Stimulated activated naive CD4-positive, alpha-beta T cell treated with Interleukin-2 at 50 U/mL for 16 hours (primary cell): ENCODE measurements at places on chromosomes 5 and 9.

DNA sequence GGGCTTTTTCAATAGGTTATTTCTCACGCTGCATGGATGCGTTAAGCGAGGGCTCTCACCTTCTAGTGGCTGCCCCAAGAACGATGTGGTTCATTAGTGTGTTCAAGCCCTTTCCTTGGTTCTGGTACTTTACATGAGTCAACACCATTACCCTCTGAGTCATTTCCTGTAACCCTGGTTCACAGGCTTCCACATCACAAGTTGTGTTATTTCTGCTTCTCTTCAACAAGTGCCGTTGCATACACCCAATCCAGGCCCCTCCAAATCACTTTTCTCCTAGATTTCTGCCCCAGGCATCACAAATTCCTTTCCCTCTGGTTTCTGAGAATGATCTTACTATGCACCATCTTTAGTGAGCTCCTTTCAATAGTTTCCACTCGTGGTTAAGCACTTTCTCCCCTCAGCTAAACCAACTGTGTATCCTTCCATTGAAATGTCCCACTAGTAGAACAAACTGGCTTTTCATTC is 69.5 kb upstream of the RAD23B start:
- DNase-seq = peak; percentile 8

- no peak for DNase-seq
Measured at GRCh38 chr5:133665571-133665970, 53.2 kb upstream of the FSTL4 start.

DNA sequence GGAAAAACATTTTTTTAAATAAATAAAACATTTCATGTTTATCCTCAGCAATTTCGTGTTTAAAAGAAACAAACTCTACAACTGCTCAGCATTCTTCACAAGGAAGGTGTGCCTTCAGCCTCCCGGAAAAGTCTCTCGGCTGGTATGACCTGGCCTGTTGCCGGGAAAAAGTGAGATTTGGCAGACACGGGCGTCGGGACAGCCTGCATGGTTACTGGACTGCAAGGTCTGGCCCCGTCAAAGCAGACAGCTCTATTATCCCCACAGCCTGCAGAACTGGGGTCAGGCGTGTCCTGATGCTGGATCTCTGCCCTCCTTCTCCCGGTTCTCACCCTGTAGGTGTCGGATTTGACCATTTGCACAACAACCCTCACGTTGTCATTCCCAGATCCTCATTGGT is 120.3 kb upstream of the SPATA31C2 start:
- DNase-seq = no peak

GRCh38 chr9:33815781-33816180 is 1.2 kb upstream of the UBE2R2 start:
- DNase-seq = no peak

GRCh38 chr5:149956685-149957084 is 3.9 kb upstream of the SLC26A2 start:
- DNase-seq = no peak

- DNase-seq = no peak
Measured at GRCh38 chr5:149407323-149408251, 28.5 kb upstream of the IL17B start.

- no peak for DNase-seq
Measured at GRCh38 chr9:33109097-33109496, 32.6 kb upstream of the SMU1 start.

DNA sequence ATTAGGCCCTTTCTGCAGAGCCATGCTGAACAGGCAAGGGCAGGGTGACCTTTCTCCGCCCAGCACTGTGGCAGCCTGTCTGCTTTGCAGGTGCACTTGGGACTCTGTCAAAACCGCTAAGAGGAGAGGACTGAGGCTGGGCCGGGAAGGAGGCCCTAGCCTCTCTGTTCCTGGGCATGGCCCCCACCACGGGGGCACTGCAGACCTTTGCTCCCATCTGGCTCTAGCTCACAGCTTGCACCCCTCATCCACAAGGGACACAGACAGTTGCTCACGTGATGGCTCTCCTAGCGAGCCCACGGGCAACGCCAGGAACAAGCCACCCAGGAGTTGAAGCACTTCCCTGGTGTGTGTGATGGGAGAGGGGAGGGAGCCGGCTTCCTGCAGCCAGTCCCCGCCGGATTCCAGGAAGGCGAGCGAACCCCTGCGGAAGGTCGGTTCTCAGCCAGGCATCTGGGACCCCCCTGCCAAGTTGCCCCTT is 43.0 kb upstream of the FCN1 start:
- no peak for DNase-seq

DNA sequence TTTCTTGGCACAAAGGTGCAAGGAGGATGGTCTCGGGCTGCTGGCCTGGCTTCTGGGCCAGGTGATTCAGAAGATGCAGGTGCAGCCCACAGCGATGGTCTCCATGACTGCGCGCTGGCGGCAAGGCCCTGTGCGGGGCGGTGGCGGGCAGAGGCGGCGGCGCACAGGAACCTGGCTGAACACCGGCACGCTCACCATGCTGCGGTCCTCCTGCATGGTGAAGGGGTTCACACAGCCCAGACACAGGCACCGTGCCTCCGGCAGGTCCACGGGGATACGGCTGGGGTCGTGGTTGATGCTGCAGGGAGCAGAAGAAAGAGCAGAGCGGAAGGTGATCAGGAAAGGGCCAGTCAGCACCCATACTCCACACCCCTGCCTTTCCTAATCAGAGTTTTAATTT is 4.8 kb downstream of the IL17B start:
- no peak for DNase-seq

DNA sequence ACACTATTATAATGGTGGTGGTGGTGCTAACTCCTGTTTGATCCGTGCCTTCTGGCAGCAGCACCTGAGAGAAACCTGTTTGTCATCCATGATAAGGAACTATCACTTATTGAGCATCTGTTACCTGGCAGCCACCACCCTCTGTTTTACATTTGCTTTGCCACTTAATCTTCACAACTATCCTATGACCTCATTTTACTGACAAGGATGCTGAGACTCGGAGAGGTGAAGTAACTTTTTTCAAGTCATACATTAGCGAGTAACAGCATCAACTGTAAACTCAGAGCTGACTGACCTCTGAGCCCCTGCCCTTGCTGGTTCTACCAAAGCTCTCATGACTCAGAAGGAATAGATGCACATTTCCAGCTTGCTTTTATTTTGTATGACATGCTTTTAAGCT is 81.1 kb downstream of the EGFLAM start:
- DNase-seq = no peak

GRCh38 chr9:88697764-88698432 is 162.9 kb downstream of the NXNL2 start:
- no peak for DNase-seq

- no peak for DNase-seq
Measured at GRCh38 chr9:26727471-26727870, 165.1 kb downstream of the CAAP1 start.

- no peak for DNase-seq
Measured at GRCh38 chr5:58849223-58849622, 266.3 kb downstream of the RAB3C start.

DNA sequence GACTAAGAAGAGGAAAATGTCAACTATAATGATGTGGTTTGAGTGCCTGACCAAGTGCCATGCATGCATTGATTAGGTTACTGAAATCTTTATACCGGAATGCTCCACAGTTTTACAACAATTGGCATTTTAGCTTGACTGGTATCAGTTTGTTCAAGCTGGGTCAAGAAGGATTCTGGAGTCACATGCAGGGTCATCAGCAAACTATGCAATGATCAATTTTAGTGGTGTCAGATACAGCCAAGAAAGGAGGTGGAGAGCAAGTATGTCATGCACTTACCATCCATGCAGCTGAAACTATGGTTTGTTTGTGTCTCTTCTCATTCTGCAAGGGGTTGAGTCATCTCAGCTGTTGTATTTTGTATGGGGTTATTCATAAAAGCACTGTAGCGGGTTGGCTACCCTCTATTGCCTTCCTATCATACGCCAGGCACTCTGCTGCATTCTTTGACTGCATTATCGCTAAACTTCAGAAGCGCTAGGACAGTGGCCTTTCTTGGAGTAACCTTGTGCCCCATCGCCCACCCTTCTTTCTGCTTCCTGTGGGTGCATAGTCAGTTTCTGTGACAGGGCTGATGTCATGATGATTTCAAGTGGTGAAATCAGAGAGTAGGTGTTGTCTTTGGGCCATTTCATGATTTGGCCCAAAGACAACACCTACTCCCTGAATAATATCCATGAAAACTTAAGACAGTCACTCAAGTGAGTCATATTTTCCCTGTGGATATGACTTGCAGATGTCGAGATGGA is 145.4 kb downstream of the MTX3 start:
- no peak for DNase-seq

GRCh38 chr5:61916621-61917620 is 389.1 kb upstream of the KIF2A start:
- DNase-seq = no peak

DNA sequence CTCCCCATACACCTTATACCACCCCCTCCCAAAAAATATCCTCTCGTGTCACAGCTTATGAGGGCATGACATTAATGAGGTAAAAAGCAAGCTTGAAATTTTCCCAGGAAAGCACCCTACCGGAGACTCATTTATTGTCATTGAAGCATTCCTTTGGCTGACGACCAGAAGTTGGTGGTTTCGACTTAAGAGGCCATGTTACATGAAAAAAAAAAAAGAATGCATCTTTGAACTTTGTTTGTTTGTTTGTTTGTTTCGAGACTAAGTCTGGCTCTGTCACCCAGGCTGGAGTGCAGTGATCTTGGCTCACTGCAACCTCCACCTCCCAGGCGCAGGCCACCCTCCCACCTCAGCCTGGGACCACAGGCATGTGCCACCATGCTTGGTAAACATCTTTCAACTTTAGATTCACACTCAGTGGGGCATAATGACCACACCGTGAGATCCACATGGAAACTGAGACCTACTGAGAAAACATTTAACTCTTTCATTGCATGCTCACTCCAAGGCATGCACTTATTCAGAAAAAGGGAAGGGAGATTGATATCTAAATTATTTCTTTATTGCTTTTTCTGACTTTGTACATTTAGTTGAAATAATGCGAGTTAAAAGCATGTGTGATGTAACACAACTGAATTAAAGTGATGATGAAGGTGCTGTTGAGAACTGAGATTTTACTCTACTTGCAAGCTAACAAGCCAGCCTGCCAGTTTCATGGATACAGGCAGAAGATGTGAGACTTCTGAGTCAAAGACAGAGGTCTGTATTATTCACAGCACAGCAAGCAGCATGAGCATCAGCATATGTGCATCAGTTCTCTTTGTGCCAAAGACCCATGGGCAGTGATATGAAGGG is 5.1 kb upstream of the RAB14 start:
- DNase-seq = no peak

DNA sequence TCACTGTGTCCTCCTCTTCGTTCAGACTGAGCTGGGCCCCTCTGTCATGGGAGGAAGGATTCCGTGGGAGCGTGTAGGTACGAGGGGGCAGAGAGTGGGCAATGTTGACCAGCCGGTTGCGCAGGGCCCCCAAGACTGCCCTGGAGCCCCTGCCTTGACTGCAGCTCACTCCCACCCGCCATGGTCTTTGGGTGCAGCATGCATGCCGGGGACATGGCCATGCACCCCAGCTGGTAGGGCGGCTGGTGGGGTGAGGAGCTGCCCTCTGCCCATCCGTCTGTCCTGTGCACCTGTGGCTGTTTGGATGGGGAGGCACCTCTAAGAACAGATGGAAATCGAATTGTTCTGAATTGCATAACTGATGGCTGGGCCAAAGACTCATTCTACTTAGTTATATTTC is 42.6 kb upstream of the NPR3 start:
- no peak for DNase-seq

DNA sequence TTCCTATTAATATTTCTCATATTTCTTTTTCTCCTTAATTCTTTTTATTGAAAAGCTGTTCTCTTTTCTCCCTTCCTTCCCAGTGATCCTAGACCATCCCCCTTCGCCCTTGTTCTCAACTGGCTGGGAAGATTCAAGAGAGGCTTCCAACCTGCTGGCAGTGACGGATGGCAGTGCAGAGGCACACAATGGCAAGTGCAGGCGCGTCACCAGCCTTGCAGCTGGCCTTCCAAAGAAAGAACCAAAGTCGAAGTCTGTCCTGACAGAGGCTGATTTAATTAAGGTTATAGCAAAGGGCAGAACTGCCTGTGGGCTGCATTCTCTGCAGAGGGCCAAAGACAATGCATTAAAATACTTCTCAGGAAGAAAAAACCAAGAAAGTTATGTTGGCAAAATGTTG is 7.4 kb downstream of the CEMIP2 start:
- DNase-seq = no peak

- DNase-seq = no peak
Measured at GRCh38 chr9:108743901-108744371, 111.8 kb downstream of the ACTL7B start.

DNA sequence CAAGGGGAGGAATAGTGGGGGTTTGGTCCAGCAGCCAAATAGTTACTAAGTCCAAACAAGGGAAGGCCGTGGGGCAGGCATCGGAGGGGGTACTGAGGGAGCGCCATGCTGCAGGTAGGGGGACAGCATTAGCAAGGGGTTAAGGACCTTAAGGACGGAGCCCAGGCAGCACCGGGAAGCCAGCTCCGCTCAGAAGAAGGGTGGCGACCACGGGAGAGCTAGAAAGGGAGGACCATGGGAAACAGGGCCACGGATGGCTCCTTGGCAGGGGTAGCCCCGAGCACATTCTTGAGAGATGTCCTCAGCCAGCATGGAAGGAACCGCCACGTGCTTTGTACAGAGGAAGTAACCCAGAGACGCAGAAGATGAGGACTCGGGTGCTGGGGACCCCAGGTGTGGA is 76.2 kb upstream of the STXBP1 start:
- no peak for DNase-seq

DNA sequence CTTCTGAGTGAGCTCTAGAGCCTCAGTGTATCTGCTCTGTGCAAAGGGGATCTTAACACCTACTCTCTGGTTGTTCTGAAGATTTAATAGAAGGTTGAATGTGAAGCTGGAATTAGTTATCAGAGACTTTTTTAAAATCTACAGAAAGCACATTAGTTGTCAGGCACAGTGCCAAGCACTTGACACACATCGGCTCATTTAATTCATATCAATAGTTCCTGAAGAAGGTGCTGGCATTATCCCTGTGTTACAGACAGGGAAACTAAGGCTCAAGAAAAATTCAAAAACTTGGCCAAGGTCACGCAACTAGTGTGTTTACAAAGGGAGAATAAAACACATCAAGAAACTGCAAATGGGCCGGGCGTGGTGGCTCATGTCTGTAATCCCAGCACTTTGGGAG is 80.2 kb downstream of the FGF18 start:
- DNase-seq = no peak
